ENCODE measurements at places on chromosomes 4 and X. TPM values are rescaled to one million over a fixed set of nuclear protein-coding genes. Genes with fewer than 3 reads are reported as not detected.
A peak's percentile ranks its signal among the peaks of the same experiment; 100 is the strongest.

- H3K27ac ChIP-seq, result no peak overlapping the region
- H3K4me3 ChIP-seq, result no peak overlapping the region
- no peaks in the 10 kb centered on the region for H3K27me3 ChIP-seq
- H3K4me1 ChIP-seq, result no peaks in the 10 kb centered on the region
These were observed 119.7 kb downstream of the PCDH7 start for GRCh38 chr4:30839583-30840520.

- H3K27me3 ChIP-seq, result no peaks in the 10 kb centered on the region
- H3K4me3 ChIP-seq, result no peak overlapping the region
- no peaks in the 10 kb centered on the region for H3K36me3 ChIP-seq
- no peaks in the 10 kb centered on the region for H3K4me1 ChIP-seq
These were observed 132.5 kb upstream of the NHS start for GRCh38 chrX:17242470-17242869.

IQCM gene
- under 0.01 TPM for total RNA-seq

DNA sequence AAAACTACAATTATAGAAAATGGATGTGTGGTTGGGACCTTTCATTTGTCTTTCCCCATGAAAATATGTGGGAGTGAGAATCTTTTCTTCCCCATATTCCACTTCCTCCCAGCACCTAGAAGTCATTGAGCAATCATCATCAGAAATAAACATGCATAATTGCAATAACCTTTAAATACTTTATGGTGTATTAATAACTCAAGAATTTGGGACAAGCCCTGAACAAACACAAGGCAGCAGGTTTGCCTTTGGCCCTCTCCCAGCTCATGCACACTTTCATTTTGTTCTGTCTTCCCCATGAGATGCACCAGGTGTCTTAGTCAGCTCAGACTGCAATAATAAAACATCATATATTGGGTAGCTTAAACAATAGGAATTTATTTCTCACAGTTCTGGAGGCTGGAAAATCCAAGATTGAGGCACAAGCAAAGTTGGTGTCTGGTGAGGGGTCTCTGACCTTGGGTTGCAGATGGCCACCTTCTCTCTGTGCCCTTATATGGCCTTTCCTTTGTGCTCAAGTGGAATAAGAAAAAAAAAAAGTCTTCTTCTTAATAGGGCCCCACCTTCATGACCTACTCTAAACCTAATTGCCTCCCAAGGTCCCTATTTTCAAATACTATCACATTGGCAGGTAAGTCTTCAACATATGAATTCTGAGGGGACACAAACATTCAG is 34.7 kb upstream of the TMEM184C start:
- DNase-seq, result peak; percentile 47
- no peak overlapping the region for H3K27ac ChIP-seq
- no peaks in the 10 kb centered on the region for H3K27me3 ChIP-seq
- no peaks in the 10 kb centered on the region for H3K36me3 ChIP-seq
- peaks cover 4% of the 10 kb centered on the region for H3K4me1 ChIP-seq

- no peak overlapping the region for H3K4me3 ChIP-seq
- peaks cover 5% of the 10 kb centered on the region for H3K4me1 ChIP-seq
- DNase-seq, result no peak
- peaks cover 1% of the 10 kb centered on the region for H3K36me3 ChIP-seq
- H3K27me3 ChIP-seq, result no peaks in the 10 kb centered on the region
These were observed 215.5 kb downstream of the PDGFC start for GRCh38 chr4:156756118-156756517.

All from fibroblast of lung (primary cell).